ENCODE measurements at places on chromosomes 5 and 9.
A peak's percentile ranks its signal among the peaks of the same experiment; 100 is the strongest.

- DNase-seq, result no peak
These were observed 471.3 kb downstream of the MAT2B start for GRCh38 chr5:163976696-163977095.

- no peak for DNase-seq
These were observed 290.8 kb upstream of the MPDZ start for GRCh38 chr9:13570068-13570974.

DNA sequence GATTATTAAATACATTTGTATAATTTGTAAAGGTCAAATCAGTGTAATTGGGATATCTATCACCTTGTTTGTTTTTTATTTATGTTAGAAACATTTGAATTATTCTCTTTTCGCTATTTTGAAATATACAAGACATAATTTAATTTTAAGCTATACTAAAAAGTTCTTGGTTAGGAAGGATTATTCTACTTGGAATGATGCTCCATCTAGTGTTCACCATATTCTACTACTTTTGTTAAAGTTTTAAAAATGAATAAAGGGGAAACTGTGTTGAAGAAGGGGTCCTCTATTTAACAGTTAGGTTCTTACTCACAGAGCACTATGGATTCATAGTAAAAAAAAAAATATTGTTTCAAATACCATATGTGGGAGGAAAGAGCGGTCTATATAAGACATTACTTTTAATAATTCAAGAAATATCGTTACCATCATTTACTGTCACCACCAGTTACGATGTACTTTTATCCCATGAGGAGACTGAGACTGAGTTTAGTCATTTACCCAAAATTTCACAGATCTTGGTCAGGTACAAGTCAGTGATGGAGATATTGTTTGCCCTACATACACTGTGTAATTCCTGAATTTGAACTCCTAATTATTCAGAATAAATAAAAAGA is 6.3 kb upstream of the STOM start:
- DNase-seq, result no peak

DNA sequence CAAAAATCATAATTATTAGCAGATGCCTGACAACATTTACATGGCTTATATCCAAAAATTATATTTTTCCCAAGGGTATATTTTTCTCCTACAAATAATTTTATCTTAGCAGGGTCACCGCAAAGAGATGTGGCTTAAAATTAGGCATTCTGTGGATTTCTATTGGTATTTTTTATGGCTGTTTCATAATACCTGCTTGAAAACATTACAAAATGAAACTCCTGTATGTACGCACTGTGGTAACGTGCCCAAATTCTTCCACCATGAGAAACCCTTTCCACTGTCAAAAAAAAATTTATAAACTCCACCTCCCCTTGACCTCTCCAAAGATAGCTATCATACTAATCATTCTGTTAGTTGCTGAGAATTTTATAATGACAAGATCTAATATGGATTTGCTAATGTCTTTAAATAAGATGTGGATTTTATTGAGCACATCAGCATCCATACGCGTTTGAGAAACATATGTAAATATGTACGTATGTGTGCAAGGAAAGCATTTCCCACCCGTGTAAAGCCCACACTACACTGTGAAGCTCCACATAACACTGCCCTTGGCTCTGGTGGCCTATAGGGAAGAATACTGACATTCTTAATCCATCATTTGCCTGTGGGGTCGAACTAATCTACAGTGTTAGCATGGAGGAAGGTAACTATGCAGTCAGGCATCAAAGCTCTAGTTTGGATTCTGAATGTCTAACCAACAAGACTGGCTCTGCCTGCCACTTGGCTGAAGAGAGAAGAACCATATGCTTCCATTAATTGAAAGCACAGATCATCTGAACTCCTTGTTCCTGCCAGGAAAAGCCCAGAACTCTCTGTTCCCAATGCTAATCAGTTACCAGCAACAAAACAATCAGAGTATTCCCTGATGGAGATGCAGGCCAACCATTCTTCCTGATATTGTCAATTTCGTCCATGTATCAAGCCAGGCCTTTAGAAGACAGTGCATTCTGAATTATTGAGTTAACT is 244.7 kb downstream of the SPOCK1 start:
- DNase-seq, result no peak

DNA sequence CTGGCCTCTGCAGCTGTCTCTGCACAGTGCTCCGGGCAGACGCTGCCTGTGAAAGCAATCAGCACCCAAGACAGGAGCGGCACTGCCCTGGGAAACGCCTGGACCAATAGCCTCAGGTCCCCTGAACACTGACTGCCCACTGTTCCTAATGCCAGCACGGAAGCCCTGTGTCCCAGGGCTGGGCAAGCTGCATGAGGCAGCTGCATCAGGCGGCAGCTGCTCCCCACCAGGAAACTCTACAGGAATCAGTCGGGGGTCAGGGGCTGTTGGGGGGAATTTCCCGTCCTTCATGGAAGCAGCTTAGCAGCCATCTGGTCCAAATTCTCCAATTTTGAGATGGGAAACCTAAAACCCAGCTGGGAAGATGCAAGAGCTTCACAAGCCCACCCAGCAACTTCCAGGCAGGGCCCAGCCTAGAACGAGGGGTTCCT is 118.6 kb downstream of the VAV2 start:
- no peak for DNase-seq

- DNase-seq, result no peak
These were observed 6.1 kb upstream of the BARX1 start for GRCh38 chr9:93960971-93961841.

DNA sequence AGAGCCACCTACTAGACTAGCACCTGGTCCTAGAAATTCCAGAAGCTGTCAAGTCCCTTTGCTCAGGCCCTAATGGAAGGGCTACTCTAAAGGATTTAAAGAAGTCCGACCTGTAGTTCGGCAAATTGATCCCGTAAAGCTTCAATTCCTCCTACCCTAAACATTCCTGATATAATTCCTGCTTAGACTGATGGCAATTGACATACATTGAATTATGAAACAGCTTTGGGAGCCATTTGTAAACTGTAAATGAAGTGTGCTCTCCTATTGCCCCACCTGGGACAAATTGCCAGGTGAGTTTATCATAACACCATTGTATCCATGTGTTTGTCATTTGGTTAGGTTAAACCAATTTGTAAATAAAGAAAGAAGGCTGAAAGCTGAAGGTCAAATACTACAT is 104.4 kb downstream of the EGFLAM start:
- DNase-seq, result no peak

GRCh38 chr9:130955947-130956621 is 17.0 kb upstream of the FIBCD1 start:
- DNase-seq, result no peak

GRCh38 chr5:58902305-58902704 is 319.4 kb downstream of the RAB3C start:
- DNase-seq, result no peak

DNA sequence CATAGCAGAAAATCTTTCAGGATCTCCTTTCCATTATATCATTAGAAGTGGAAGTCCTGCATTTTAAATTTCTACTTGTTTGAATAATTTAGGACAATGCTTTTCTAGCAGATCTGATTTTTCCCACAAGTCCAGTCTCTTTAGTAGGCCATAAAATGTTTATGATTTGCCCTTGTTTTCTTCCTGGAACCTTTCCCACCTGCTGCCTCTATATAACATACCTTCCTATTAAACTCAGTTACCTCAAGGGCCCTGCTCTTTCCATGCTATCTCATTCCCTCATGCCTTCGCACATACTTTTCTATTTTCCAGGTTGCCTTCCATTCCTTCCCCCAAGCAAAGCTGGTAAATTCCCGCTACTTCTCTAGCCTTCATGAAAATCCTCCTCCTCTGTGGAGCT is 187.0 kb upstream of the EFNA5 start:
- DNase-seq, result no peak

DNA sequence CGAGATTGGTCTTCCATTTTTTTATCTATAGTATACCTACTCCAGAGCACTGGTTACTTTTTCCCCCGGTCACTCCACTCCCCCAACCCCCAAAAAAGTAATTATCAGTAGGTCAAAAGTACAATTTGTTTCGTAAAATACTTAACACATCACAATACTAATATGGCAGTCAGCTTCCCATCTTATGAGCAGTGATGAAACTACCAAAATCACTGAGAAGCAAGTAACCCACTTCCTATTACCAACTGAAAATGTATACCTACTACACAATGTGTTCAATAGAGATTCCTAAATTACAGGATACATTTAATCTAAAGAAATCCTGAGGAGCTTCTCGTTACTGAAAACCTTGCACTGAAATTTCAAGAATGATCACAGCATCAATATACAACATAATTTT is 1.9 kb downstream of the CERT1 start:
- no peak for DNase-seq

DNA sequence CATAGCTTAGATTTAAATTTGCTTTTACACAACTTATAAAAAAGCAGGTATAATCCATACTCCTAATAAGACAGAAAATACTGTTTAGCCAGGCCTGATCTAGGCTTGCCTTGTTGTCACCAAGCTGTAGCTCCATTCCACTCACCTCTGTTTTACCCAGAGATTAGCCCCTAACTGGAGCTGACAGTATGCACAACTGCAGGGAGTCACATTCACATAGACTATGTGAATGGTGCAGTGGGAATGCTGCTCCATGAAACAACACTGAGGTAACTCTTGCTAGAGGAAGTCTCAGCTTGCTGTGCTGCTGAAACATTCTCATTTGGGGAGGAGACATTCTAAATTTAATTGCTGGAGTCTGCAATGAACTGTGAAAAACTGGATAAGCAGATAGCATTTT is 209.1 kb downstream of the TMEM232 start:
- DNase-seq, result no peak

- no peak for DNase-seq
These were observed 982.1 kb downstream of the DTWD2 start for GRCh38 chr5:118006219-118006618.

DNA sequence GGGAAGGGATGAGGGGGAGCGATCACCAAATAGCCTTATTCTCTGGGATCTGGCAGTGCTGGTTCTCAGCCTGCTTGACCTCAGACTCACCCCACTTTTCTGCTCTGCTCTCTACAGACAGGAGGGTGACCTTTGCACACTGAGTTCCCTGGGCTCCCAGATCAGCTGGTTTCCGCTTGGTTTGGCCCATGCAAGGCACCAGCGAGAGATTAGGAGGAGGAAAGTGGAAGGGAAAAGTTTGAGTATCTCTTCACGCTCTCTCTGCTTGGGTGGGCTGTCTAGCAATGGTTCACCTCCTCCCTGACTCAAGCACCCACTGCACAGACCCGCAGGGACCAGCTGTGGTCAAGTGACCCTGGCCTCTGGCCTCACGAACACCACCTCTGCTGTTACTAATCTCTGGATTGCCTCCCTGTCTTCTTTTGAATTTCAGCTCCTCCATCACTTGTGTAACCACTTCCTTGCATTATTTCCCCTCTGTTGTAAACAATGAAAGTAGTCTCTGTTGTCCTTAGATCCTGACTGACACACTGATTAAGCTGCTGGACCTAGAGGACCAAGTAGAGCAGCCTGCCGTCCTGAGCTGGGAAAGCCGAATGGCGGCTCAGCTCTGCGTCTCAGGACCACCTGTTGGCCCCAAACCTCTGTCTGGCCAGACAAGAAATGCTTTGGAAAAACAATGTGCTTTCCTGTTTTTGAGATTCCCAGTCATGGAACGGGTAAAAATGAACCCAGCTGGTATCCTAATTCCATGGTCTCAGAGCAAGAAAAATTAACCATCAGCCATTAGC is 186.6 kb downstream of the CRB2 start:
- DNase-seq, result no peak

GRCh38 chr5:6584727-6585126 is 48.1 kb downstream of the NSUN2 start:
- DNase-seq, result no peak

DNA sequence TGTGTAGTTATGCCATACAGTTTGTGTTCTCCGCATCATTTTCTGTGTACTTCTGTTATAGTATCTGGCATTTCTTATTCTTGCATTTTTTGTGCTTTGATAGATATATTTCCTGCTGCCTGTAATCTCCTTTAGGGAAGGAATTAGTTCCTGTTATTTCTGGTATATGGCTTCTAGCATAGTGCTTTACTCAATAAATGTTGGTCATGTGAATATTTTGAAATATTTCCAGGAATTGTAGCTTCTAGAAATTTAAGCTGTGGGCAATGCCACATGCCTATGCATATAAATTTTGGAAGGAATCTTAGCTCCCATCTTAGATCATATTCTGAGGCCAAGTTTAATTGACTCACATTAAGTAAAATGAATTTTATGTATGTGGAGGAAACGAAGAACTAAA is 11.5 kb upstream of the PRRC1 start:
- DNase-seq, result no peak

GRCh38 chr5:148469501-148469935 is 85.8 kb downstream of the FBXO38 start:
- DNase-seq, result no peak

DNA sequence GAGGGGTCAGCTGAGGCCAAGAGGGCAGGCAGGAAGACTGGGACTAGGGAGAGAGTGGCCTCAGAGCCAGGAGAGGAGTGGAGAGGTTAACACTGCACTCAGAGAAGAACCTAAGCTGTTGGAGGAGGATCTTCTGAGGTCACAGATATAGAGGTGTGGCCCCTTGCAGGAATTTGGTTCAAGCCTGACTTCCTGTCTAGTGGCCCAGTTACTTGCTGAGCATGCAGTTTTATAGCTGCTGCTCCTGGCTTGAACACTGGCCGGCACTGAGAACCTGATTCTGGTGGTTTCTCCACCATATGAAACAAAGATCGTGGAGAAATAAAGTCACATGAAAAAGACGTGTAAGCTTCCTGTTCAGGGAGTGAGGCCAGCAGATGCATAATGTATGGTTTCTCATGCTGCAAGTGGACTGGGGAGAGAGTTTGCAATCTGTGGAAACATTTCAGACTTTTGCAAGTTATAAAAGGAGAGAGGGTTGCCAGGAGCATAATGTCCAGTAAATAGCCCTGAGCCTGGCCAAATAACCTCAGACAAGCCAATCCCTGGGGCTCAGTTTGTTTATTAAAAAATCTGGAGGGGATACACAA is 82.6 kb downstream of the GALNT10 start:
- DNase-seq, result no peak

GRCh38 chr9:121672213-121672612 is 20.8 kb downstream of the DAB2IP start:
- DNase-seq, result no peak

DNA sequence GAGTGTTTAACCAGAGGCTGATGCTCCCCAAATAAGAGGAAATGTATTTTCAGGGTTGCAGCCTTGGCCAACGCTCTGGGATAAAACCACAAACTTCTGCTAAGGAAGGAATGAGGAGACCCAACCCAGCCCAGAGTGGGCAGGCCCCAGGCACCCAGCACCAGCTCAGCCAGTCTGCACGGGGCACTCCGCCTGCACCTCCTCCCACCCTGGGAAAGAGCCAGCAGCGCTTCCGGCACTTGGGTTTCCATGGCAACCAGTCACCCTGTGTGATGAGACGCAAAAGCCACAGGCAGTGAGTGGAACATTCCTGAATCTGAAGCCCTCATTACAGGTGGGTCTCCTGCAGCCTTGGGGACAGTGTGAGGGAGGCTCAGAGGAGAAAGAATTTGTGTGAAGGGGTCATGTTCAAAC is 85.2 kb upstream of the ZBTB43 start:
- DNase-seq, result peak; percentile 93
